GM19239 (cell line): ENCODE measurements at places on chromosomes 5 and 9.
A peak's percentile ranks its signal among the peaks of the same experiment; 100 is the strongest.

DNA sequence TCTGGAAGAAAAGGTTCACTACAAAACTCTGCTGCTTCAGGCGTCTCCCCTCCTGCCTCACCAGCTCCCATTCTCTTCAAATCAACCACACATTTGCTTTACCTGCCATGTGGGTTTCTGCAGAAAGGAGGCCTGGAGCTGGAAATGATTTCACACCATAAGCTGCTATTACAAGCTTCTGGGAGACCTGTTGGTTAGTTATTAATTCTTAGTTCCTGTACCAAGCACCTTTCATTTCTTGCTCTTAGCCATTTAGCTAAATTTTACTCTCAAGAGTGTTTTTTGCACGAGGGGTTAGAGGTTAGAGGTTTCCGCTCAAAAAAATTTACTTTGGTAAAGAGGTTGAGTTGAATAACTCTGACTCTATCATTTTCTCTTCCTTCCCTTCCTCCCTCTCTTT is 70.3 kb downstream of the MAP1B start:
- peak; percentile 25 for DNase-seq

DNA sequence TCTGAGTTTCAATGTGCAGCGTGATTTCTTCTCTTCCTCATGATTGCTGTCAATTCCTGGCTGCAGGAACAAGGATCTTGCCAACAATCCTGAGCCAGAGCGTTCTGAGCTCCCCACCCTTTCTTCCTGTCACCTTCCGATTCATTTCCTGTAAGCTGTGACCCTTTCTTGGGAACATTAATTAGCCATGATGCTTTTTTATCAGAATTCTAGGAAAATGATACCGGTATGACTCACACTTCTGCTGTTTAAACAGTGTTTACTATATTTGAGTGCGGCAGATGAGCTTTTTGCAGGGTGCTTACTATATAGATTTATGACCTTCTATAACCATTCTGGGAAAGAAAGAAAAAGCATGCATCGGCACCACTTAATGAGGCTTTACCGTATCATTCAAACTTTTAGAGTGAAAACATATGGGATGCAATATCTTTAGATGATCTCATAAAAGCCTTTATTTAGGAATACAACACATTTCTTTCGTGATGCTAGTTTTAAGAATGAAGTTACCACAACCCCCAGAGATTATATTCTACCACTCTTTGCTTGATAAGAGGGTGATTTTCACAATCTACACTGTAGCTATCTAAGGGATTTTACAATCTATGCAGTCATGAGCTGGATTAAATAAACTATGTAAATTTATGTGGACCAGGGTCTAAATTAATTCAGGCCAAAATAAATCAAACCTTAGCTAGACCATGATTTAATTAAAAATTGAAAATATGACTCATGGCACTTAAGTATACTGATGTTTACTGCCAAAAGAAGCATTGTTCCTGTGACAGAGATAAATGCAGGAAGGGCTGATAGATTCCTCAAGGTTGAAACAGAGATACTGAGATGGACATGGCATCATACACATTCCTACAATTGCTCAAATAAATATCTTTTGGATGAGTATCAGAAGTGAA is 38.0 kb upstream of the OSMR start:
- DNase-seq, result no peak

DNA sequence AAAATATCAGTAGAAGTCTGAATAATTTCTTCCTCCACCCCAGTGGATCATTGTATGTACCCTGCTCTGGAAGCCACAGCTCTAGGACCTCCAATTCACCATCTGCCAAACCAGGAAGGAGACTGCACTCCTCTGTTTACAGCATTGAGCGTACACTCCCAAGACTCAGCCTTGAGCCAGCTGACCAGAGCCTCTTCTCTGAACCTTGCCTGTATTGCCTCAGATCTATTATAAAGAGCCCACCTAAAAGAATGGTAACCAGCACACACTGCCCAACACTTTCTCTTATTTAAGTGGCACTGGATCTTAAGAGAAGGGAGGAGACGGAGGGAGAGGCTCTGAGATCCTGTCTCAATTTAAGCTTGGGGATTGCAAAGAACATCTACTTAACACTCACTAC is 217.8 kb upstream of the RASEF start:
- no peak for DNase-seq

DNA sequence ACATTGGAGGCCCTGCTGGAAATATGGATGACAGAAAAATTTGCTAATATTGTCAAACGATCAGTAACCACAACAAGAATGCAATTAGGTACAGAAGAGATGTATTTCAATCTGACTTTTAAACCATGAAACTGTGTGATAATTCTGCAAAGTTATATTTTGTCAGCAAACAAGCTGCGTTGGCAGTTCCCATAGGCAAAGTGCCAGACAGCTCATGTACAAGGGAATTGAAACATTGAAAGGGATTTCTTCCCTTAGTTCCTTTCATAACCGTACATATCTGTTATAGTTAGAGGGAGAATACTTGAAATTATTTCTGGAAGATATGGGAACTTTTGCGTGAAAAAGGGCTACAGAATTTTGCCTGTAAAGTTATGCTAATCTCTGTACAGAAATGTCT is 419.4 kb upstream of the PTGER4 start:
- DNase-seq, result no peak

DNA sequence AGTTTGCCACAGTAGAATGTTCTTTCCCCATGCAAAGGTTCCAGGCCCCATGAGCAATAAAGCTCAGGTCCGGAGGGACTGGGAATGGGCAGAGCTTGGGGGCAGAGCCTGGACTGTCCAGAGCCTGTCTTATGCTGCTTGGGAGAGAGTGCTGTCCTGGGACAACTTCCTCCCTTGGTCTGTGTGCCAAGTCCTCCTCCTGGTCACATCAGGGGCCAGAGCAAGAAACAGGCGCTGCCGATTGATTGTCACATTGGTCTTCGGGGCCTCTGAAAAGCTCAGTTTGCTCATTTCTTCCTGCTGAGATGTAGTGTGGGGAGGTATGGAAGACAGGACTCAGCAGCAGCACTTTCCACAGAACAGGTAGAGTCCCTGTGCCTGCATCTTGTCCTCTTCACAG is 54.0 kb upstream of the FCN1 start:
- DNase-seq, result no peak

DNA sequence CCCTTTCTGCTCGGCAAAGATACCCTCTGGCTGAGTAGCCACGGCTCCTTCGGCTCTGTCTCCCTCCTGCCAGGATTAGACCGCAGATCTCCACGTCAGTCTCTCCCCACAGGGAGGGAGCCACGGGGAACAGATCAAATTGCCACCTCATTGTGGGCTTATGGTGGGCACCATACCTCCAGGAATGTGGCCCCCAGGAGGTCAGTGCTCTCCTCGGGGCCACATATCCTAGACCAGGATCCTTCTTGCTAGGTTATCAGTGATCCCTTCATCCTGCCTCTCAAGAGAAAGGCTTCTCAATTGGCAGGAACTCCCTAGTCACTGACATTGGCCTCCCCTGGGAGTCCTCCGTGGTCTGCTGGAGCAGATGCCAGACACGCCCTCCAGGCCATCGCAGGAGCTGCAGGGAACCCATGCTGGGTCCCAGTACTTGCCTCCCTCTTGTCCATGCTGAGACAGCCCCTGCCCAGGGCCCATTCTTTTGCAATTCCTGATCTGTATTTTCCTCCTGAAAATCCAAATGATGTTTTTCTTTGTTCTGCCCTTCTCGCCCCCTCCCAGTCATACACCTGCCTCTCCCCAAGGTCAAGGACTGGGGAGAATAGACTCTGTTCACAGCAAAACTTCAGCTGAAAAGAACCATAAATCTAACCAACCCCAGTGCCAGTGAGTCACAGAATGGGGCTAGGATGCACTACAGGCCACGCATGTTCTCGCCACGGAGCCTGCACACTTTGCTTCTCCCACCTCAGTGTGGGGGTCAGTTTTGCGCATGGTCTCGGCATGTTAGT is 31.6 kb upstream of the ENHO start:
- DNase-seq, result no peak

DNA sequence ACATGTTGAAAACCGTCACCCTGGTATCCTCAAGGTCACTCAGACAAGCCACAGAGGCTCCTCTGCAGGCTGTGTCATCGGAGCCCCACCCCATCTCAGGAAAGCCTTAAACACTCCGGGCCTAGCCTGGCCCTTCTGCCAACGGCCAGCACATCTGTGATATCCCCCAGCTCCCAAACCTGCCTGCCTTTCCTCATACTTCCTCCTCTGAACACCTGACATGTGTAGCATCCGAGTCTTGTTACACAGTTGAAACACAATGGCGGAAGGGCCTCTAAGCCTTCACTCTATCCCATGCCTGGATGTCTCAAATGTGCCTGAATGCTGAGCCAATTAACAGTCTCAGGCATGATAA is 32.9 kb upstream of the TGFBR1 start:
- DNase-seq, result no peak

- DNase-seq, result peak; percentile 21
Measured at GRCh38 chr9:567128-567746, 274.3 kb upstream of the DMRT1 start.

DNA sequence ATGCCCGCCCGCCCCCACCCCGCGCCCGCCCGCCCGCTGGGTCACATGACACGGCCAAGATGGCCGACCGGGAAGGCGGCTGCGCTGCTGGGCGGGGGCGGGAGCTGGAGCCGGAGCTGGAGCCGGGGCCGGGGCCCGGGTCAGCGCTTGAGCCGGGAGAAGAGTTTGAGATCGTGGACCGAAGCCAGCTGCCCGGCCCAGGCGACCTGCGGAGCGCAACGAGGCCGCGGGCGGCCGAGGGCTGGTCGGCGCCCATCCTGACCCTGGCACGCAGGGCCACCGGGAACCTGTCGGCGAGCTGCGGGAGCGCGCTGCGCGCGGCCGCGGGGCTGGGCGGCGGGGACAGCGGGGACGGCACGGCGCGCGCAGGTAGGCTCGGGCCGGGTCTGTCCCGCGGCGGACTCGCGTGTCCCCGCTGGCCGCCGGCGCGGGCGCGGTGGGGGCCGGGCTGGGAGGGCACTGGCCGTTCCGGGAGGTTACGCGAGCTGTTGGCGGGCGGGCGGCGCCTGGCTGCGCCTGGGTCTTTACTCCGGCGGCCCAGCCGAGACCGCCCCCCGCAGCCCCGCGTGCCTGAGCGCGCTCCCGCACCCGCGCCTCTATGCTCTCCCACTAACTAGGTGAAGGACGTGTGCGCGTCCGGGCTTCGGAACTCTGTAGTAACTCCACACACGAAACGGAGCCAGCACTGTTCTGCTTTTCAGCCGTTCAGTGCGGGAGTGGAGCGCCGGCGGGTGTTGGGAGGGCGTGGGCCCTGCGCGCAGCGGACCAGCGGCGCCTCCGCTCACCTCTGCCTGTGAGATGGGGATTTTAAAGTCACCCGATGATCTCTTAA is at the start of gene RUFY1:
RUFY1 (plus strand) TSS at position 44 of the 832 bp plus-strand sequence; CDS start at position 60, 16 bp downstream.
- DNase-seq, result peak; percentile 80

DNA sequence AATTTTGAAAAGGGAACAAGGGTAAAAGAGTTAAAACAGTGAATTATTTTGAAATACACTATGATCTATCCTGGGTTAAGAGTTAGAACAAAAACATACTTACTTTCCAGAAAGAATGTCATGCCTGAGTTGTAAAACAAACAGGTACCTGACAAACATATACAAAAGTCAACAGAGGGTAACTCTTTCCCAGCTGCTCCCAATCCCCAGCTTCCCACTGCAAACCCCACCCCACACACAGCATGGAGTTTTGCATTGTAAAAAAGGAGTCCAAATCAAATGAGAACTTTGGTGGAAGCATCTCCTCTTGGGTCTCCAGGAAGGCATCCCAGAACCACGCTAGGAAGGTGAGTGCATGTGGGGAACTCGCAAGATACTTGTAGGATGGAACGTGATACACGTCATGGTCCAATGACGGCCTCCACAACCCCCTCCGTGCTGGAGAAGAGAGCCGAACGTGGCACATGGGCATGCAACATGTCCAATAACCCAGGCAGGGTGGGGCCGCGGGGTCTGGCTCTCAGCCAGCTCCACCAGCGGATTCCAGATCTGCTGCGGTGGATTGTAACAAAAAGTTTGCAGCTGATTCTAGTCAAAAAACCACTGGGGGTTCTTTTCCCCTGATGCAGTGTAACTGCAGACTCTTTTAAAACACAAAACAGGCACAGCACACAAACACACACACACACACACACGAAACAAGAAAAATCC is 55.8 kb downstream of the EPB41L4B start:
- DNase-seq, result no peak

DNA sequence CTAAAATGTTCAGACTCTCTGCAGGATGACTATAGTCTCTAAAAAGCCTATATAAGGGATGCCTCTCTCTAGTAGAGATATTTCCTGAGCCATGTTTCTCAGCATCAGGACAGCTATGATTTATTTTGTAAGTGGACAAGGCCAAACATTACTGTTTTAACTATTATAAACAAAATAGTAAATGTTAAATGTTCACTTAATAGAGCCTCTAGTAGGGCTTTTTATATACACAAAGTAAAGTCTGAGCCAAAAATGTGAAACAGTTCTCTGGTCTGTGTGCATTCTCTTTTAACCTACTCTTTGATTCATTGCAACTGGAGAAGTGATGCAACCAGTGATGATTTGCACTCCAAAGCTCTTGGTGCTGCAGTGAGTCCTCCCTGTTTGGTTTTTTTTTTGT is 220.5 kb downstream of the GDNF start:
- no peak for DNase-seq

GRCh38 chr9:16191691-16192402 is 639.0 kb downstream of the CCDC171 start:
- DNase-seq, result peak; percentile 26

DNA sequence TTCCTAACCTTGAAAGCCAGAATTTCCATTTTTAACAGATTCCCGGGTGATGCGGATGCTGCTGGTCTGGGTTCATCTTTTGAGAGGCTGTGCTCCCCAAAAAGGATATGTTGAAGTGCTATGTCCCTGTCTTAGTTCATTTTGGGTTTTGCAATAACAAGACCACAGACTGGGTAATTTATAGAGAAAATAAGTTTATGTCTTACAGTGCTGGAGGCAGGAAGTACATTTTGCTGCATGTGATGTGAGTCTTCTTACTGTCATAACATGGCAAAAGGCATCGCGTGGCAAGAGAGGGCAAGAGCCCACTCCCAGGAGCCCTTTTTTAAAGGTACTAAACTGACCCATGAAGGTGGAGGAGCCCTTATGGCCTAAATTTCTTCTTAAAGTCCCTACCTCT is 114.1 kb downstream of the DAPK1 start:
- no peak for DNase-seq

GRCh38 chr9:95132366-95133324 is 184.9 kb downstream of the FANCC start:
- no peak for DNase-seq

DNA sequence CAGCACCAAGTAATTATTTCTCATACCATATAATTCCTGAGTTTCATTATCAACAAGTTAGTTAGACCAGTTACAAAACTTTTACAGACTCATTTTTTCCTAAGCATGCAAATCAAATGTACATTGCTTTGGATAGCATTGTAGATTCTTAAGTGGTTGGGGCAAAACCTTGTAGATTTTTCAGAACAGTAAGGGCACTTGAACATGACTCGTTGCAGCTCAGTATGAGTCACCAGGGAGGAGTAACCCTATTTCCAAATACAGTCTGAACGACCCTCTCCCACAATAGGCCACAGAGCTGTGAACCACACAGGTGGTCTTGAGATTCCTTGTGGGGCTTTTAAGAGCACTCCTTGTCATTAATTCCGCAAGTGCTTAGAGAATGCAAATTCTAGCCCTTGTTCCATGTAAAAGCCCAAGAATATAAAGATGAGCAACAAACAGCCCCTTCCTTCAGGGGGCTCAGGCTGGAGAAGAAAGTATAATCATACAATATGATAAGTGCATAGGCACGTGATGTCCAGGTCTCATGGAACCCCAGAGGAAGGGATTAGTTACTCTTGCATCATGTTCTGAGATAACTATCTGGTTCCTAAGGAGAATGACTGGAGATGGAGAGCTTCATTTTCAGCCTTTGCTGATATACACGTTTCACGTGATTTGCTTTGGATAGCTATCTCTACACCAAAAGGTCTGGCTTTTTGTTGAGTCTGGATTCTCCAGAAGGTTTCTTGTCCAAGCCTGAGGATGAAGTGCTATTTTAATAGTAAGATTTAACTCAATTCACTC is 295.7 kb downstream of the KCNN2 start:
- DNase-seq, result no peak
